GM23338 (cell line): ENCODE measurements at places on chromosomes 12 and 14. TPM values are rescaled to one million over a fixed set of nuclear protein-coding genes. Genes with fewer than 3 reads are reported as not detected.

DAO gene
- total RNA-seq, result not detected in 2 replicates

COCH gene
- 20.6 and 23.3 TPM in 2 replicates for total RNA-seq

FSCB gene
- 0.07 and 0.12 TPM in 2 replicates for total RNA-seq

KRT7 gene
- 9.4 and 11.7 TPM in 2 replicates for total RNA-seq

RBP5 gene
- 3.0 TPM in 1 of 2 replicates, not detected in the other for total RNA-seq

CERS5 gene
- total RNA-seq, result 50.2 and 56.5 TPM in 2 replicates

GUCY2C gene
- 1.9 and 3.1 TPM in 2 replicates for total RNA-seq

LIN52 gene
- total RNA-seq, result 8.6 and 10.7 TPM in 2 replicates

DNA sequence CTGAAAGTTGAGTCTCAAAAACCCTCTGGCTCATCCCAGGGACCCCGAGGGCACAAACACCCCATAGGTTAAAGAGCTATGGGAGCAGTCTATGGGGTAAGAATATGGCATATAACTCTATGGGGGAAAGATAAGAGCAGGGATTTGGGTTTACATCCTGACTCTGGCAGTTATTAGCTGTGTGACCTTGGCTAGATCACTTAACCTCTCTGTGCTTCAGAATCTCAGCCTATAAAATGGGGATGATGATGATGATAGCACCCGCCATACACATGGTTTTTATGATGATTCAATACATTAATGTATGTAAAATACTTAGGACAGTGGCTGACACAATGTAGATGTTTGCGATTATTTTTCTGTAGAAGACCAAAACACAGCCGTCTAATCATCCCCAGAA, 26.2 kb downstream of the IRF2BPL start:
- peaks cover 38% of the 10 kb centered on the region for H3K4me1 ChIP-seq
- H3K36me3 ChIP-seq, result no peaks in the 10 kb centered on the region
- H3K27me3 ChIP-seq, result no peaks in the 10 kb centered on the region
- H3K27ac ChIP-seq, result no peak overlapping the region

- no peak overlapping the region for H3K27ac ChIP-seq
- no peaks in the 10 kb centered on the region for H3K36me3 ChIP-seq
- H3K27me3 ChIP-seq, result no peaks in the 10 kb centered on the region
- no peak for DNase-seq
- H3K4me1 ChIP-seq, result peaks cover 9% of the 10 kb centered on the region
Measured at GRCh38 chr12:117596968-117597367, 235.5 kb upstream of the NOS1 start.

GRCh38 chr14:43872752-43873655, 634.1 kb downstream of the FSCB start:
- peak overlapping the region; percentile 82 for H3K27ac ChIP-seq
- H3K4me3 ChIP-seq, result no peak overlapping the region
- peak; percentile 88 for DNase-seq
- no peaks in the 10 kb centered on the region for H3K36me3 ChIP-seq
- no peaks in the 10 kb centered on the region for H3K27me3 ChIP-seq

DNA sequence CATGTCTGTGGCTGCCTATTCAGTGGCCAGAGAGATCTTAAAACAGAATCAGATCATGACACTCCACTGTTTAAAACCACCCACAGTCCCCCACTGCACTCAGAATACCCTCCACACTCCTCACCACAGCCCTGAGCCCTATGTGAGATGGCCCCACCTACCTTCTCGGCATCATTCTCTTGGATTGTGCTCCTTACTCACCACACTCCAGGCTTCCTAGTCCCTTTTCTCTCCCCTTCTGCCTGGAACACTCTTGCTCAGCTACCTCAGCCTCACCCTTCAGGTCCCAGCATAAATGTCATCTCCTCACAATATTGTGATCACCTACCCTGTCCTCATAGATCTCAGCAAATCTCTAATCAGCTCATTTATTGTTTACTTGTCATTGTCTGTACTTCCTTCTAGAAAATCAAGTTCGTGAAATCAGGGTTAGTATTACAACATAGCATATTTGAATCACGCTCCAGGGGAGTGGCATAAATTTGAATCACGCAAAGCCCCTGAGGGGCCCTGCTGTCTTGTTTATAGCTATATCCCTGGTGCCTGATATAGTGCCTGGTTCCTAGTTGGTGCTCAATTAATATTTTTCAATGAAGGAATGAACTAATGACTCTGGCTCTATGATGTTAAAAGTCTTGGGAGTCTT, 42.8 kb downstream of the SLC35F4 start:
- DNase-seq, result no peak
- H3K4me3 ChIP-seq, result no peak overlapping the region
- H3K27ac ChIP-seq, result no peak overlapping the region
- no peaks in the 10 kb centered on the region for H3K27me3 ChIP-seq
- H3K36me3 ChIP-seq, result no peaks in the 10 kb centered on the region; the same call in 1 of the 2 replicates
- H3K4me1 ChIP-seq, result no peaks in the 10 kb centered on the region

- H3K36me3 ChIP-seq, result no peaks in the 10 kb centered on the region
- no peaks in the 10 kb centered on the region for H3K27me3 ChIP-seq
- no peak for DNase-seq
- H3K4me1 ChIP-seq, result 0 out of 2 replicates have a peak, but pooled peaks cover 4% of the 10 kb centered on the region
- no peak overlapping the region for H3K4me3 ChIP-seq
Measured at GRCh38 chr12:56001487-56002100, 4.5 kb downstream of the SUOX start.

GRCh38 chr12:71449373-71450070, 9.9 kb downstream of the LGR5 start:
- H3K27ac ChIP-seq, result no peak overlapping the region
- H3K4me1 ChIP-seq, result no peaks in the 10 kb centered on the region
- H3K4me3 ChIP-seq, result no peak overlapping the region
- no peaks in the 10 kb centered on the region for H3K36me3 ChIP-seq
- DNase-seq, result no peak

DNA sequence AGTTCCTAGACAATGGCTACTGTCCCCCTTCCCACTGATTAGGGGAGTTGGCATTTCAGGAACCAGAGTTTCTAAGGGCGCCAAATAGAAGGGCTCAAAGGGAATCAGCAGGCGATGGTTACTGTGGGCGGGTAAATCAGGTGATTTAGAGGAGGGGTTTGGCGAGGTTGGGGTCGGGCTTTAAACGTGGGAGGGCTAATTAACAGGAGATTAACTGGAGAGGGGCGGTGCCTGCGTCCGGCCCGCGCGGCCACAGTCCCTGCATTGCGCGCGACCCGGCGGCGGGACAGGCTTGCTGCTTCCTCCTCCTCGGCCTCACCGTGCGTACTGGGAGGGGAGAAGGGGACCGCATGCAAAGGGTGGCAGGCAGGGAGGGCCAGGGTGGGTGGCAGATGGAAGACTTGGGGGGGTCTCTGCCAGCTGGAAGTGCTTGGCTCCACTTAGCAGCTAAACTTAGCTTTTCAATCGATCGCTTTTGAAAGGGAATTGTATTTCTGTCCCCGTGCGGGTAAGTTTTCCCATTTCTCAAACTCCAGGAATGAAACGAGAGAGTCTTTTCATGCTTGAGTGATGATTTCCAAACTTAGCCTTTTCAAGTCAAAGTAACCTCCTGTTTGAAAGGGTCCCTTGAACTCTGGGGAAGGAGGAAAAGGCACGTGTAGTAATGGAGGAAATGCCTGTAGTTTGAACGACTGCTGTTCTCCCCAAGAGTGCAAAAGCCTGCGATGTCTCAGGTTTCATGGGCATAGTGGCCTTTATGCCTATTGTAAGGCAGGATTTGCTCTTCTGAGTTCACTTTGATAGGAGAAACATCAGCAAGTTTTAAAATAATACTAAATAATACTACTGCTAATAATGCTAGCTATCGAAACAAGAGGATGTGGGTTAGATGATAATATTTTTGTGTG, at the start of gene MGST1:
Gene MGST1 (plus strand): TSS at position 255 of the 908 bp plus-strand sequence. CDS start 6,608 bp downstream, outside the sequence.
- peaks cover 9% of the 10 kb centered on the region; the same call in 1 of the 2 replicates for H3K36me3 ChIP-seq
- peak within 1 kb of the TSS; percentile 71 for H3K4me3 ChIP-seq
- H3K4me1 ChIP-seq, result peaks cover 29% of the 10 kb centered on the region
- peak within 1 kb of the TSS; percentile 78 for H3K27ac ChIP-seq

- H3K36me3 ChIP-seq, result no peaks in the 10 kb centered on the region
Measured at GRCh38 chr12:131009595-131010395, 56.1 kb downstream of the ADGRD1 start.

DNA sequence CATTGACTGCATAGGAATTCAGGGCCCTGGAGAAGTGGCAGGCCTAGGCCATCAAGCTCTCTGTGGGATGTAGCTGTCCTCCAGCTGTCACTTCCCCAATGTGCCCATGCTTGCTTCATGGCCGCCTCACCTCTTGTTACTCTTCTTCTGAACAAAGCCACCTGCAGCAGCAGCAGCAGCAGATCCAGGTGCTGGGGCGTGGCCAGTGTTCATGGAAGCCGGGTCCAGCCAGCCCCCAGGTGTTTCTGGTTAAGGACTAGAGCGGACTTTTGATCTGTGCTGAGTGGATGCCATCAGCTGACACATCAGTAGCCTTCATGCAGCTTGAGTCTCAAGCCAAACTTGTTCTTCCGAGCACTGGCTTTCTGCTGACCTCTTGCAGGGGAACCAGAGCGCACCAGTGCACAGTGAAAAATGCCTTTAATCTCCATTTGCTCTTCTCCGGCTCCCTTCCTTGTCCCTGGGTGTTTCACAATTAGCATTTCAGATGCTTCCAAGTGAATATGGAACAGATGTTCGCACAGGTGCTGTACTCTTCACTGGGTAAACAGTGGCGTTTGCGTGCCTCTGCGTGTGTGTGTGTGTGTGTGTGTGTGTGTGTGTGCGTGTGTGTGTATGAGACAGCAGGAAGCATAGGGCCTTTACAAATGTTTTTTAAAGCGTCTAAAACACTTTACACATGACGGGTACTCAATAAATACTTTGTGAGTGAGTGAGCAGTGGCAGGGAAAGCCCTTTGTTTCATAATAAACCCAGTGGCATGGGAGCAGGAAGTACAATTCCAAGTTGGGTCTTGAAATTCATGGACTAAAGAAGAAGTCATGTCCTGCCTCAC, 20.1 kb downstream of the TPCN1 start:
- no peak for DNase-seq
- H3K27me3 ChIP-seq, result no peaks in the 10 kb centered on the region
- H3K4me3 ChIP-seq, result no peak overlapping the region
- H3K36me3 ChIP-seq, result no peaks in the 10 kb centered on the region

DNA sequence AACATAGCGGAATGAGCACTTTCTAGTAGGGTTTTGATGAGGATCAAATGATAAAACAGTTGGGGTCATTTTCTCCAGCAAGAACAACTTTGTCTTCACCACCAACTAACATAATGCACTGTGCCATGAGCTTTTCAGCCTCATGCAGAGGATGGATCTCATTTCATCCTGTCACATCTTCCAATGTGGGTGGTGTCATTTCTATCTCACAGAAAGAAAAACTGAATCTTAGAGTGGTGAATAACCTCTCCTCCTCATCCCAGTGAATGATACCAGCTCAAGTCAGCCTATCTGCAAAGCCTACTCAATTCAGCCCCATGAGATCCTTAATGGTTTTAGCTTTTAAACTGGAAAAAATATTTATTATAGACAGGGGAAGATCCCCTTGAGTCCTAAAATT, 1147.2 kb downstream of the VRK1 start:
- H3K27ac ChIP-seq, result no peak overlapping the region
- H3K4me3 ChIP-seq, result no peak overlapping the region
- H3K27me3 ChIP-seq, result no peaks in the 10 kb centered on the region
- no peak for DNase-seq

- no peaks in the 10 kb centered on the region for H3K27me3 ChIP-seq
- no peaks in the 10 kb centered on the region for H3K4me1 ChIP-seq
- H3K27ac ChIP-seq, result no peak overlapping the region
- H3K4me3 ChIP-seq, result no peak overlapping the region
- H3K36me3 ChIP-seq, result no peaks in the 10 kb centered on the region
- DNase-seq, result no peak
Measured at GRCh38 chr12:29578731-29579130, 81.2 kb upstream of the OVCH1 start.

DNA sequence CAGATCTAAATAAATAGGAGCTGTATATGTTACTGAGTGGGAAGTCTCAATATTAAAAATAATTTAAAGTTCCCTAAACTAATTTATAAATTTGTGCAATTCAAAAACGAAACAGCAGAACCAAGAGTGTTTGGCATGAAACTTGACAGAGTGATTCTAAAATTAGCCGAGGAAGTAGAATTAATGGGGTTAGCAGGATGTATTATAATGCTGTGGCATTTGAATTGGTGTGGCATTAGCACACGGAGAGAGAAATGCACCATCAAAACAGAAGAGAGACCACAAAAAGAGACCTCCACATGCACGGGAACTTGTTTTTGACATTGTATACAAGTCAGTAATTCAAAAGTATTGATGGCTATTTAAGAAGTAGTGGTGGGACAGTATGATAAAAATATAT, 366.0 kb upstream of the RGS6 start:
- no peaks in the 10 kb centered on the region for H3K36me3 ChIP-seq
- no peaks in the 10 kb centered on the region for H3K27me3 ChIP-seq
- no peak overlapping the region for H3K27ac ChIP-seq
- H3K4me1 ChIP-seq, result peaks cover 12% of the 10 kb centered on the region
